ENCODE measurements at places on chromosomes 1 and 21.
A peak's percentile ranks its signal among the peaks of the same experiment; 100 is the strongest.

GRCh38 chr1:18636596-18637508, 6.2 kb downstream of the PAX7 start:
- DNase-seq: no peak

DNA sequence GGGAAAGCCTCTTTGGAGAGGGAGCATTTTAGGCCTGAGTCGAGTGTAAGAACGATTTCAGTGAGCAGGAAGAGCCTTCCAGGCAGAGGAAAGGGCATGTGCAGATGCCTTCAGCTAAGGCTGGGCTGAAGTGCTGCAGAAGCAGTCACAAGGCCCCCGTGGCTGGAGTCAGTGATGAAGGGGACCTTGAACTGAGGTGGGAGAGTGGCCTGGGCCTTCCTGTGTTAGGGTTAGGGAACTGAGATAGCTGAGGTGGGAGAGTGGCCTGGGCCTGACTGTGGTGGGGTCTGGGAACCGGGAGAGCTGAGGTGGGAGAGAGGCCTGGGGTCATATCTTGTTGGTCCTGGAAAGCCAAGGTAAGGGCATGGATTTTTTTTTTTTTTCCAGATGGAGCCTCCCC, 50.9 kb upstream of the ETV3 start:
- no peak for DNase-seq

DNA sequence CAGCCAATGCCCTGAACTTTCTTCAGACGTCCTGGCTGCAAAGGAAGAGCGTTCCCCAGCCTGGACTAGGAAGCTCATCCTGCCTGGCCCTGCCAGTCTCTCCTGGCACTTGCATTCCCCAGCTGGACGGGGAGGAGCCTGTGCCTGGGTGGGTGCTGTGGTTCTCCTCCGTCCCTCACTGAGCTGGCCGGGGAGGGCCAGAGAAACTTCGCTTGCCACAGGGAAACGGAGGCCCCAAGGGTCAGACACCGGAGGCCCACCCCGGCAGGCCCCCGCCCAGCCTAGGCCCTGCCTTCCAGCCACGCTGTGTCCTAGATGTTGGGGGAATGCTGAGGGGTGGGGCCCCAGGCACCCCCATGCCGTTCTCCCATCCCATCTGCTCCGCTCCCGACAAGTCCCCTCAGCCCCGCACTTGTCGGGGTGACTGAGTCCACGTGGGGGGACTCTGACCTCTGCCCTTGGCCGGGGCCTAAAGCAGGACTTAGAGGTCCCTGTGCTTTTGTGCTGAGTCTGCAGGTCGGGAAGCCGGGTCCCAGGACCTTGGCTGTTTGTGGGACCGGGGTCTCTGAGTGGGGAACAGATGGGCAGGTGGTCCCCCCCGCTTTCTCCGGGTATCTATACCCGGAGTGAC, 4.8 kb downstream of the FTCD start:
- DNase-seq: no peak

DNA sequence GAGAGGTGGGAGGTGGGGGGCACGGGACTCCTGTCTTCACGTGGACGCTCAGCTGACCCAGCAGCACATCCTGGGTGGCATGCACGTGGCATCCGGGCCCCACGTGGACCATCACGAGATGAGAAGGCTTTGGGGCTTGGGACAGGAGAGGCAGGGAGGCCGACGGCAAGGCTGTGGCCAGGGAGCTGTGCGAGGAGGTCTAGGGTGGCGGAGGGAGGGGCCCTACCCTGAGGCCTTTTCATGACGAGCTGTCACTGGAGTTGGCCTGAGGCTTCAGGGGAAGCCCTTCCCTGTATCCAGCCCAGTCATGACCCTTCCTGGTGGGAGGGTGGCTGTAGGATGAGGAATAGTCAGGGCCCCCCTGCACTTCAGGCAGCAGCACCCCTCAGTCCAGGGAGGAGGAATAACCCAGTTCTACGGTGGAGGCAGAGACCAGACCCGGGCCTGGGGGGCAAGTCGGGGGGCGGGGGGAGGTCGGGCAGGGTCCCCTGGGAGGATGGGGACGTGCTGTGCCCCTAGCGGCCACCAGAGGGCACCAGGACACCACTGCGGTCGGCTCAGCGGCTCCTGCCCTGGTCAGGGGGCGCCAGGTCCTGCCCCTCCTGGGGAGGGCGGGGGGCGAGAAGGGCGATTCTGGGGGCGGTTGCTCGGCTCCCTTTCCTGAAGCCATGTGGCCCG, 2.0 kb upstream of the PERM1 start:
- DNase-seq: no peak

DNA sequence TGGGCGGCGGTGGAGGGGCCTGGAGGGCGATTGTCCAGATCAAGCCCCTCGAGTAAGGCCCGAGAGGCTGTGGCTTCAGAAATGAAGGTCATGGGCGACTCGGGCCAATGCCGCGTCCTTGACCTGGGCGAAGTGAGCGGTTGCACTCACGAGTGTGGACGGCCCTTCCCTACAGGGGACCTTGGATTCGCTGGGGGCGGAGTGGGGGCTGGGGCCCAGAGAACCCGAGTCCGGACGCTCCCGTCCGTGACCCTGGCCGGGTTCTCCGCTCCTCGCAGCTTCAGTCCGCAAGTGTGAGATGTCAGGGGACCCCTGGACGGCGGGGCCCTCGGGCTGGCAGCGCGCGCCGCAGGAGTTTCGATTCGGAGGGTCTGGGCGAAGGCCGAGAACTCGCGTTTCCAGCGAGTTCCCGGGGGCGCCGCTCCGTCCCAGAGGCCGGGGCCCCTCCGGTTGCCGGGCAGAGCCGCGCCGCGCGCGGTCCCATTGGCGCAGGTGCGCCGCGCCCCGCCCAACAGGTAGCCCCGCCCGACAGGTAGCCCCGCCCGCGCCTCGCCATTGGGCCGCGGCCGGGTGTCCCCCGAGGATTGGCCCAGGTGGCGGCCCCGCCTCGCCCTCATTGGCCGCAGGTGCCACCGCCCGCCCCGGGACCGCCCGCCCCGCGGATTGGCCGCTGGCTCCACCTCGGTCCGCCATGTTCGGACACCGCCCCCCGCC, at the start of gene PRKCZ:
Gene PRKCZ (plus strand): TSS at position 694 of the 714 bp plus-strand sequence. CDS start 220 bp downstream, outside the sequence.
- DNase-seq: peak; percentile 94
